ENCODE measurements at places on chromosomes 1 and 21.

DNA sequence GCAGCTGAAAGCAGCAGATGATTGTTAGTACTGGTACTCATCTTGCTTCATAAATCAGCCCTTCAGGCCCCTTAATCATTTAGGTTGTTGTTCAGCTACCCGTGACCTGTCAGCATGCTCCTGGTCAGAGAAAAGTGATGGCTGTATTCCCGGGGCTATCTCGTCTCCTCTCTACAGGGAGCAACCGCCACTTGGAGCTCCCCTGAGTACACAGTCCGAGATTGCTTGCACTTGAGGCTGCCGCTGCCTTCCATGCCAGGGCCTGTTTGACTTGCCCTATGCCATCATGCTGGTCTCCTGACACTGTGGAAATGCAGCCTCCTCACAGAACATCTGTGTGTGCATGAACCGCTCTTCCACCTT, 97.5 kb downstream of the SPATA46 start:
- H3K4me3 ChIP-seq = no peak overlapping the region
- no peaks in the 10 kb centered on the region for H3K27me3 ChIP-seq
- no peaks in the 10 kb centered on the region for H3K36me3 ChIP-seq
- no peak overlapping the region for H3K27ac ChIP-seq
- no peak for DNase-seq

DNA sequence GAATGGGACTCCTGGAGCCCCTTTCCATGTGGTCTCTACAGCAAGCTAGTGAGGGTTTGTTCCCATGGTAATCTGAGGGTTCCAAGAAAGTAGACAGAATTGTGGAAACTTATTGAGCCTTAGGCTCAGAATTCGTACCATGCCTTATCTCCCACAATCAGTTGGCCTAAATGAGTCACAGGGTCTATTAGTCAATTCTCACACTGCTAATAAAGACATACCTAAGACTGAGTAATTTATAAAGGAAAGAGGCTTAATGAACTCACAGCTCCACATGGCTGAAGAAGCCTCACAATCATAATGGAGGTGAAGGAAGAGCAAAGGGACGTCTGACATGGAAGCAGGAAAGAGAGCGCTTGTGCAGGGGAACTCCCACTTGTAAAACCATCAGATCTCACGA, 106.6 kb upstream of the CXADR start:
- H3K27me3 ChIP-seq = no peaks in the 10 kb centered on the region
- no peak overlapping the region for H3K27ac ChIP-seq
- no peaks in the 10 kb centered on the region for H3K36me3 ChIP-seq

DNA sequence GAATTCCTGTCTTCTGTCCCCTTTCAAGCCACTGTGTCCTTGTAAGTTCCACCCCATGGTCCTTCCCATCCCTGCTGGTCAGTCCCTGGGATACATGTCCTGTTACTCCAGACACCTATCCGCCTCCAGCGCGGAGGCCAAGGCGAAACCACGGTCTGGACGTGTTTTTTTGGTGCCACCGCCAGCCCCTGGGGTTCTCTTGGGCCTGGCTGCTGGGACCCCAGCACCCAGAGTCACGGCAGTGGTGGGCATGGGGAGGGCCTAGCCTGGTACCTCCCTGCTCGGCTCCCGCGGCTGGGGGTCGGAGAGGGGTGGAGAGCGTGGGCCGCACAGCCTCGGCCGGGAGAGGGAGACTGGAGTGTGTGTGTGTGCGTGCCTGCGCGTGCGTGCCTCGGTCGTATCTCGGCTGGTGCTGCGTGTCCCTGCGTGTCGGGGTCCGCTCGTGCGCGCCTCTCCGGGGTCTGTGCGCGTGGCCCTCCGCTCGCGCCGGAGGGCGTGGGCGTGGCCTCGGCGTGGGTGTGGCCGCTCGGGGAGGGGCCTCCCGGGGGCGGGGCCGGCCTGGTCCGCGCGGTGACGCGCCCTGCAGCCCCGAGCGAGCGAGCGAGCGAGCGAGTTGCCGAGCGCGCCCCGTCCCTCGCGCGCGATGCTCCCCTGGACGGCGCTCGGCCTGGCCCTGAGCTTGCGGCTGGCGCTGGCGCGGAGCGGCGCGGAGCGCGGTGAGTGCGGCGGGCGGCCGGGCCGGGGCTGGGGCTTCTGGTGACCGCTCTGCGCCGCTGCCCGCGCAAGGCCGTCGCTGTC, at the start of gene VWA1:
TSS of gene VWA1 (plus strand) at position 585 of the 798 bp plus-strand sequence. CDS start at position 644, 59 bp downstream.
- no peaks in the 10 kb centered on the region for H3K4me1 ChIP-seq
- no peaks in the 10 kb centered on the region for H3K27me3 ChIP-seq
- H3K4me3 ChIP-seq = peak within 1 kb of the TSS; percentile 72
- peak within 1 kb of the TSS; percentile 17 for H3K27ac ChIP-seq
- peak; percentile 86 for DNase-seq

GRCh38 chr1:54888080-54888733, 1.2 kb upstream of the DHCR24 start:
- H3K27me3 ChIP-seq = no peaks in the 10 kb centered on the region
- DNase-seq = no peak
- peak overlapping the region; percentile 99 for H3K4me3 ChIP-seq
- peaks cover 20% of the 10 kb centered on the region for H3K4me1 ChIP-seq
- no peak overlapping the region for H3K27ac ChIP-seq

GRCh38 chr1:7186382-7187111, 401.3 kb downstream of the CAMTA1 start:
- H3K27ac ChIP-seq = no peak overlapping the region
- no peaks in the 10 kb centered on the region for H3K27me3 ChIP-seq
- no peaks in the 10 kb centered on the region for H3K4me1 ChIP-seq
- H3K36me3 ChIP-seq = no peaks in the 10 kb centered on the region

GRCh38 chr1:116987256-116987555, 14.4 kb upstream of the CD101 start:
- 0 out of 2 replicates have a peak, but pooled peaks cover 4% of the 10 kb centered on the region for H3K4me1 ChIP-seq
- H3K4me3 ChIP-seq = no peak overlapping the region
- no peaks in the 10 kb centered on the region for H3K27me3 ChIP-seq
- no peak for DNase-seq

- no peaks in the 10 kb centered on the region for H3K4me1 ChIP-seq
- no peak overlapping the region for H3K4me3 ChIP-seq
- no peak for DNase-seq
- H3K27me3 ChIP-seq = no peaks in the 10 kb centered on the region
- H3K27ac ChIP-seq = no peak overlapping the region
- no peaks in the 10 kb centered on the region for H3K36me3 ChIP-seq
Observed at GRCh38 chr1:62528015-62528414, 69.3 kb upstream of the ANGPTL3 start.

DNA sequence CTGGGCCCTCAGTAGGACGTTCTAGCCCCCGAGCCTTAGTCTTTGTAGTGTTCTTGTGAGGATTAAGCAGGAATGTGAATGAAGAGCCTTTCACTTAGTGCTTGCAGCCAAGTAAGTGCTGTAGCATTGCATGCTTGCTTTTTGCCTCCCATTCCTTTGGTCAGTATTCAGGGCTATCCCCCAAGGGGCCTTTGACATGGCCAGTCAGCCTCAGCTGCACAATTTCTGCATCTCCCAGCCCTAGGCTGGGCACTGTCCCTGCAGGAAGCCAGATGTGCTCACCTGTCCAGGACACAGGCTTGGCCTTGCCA, 30.5 kb downstream of the SOX13 start:
- H3K27ac ChIP-seq = no peak overlapping the region
- H3K36me3 ChIP-seq = no peaks in the 10 kb centered on the region
- no peak for DNase-seq

Data from H1 (cell line).